ENCODE measurements at places on chromosomes 13 and 19.

GRCh38 chr19:10279737-10280442 is 6.9 kb upstream of the ICAM4 start:
- no peak for DNase-seq
- no peaks in the 10 kb centered on the region for H3K4me1 ChIP-seq
- H3K36me3 ChIP-seq = peaks cover 47% of the 10 kb centered on the region
- no peak overlapping the region for H3K27ac ChIP-seq

- DNase-seq = no peak
- no peaks in the 10 kb centered on the region for H3K27me3 ChIP-seq
- peaks cover 12% of the 10 kb centered on the region for H3K4me1 ChIP-seq
- no peak overlapping the region for H3K4me3 ChIP-seq
These were observed 111.5 kb downstream of the TEX26 start for GRCh38 chr13:31043957-31044356.

GRCh38 chr19:45451131-45451849 is 16.5 kb upstream of the FOSB start:
- no peak for DNase-seq
- peak overlapping the region; percentile 87 for H3K27ac ChIP-seq
- no peaks in the 10 kb centered on the region for H3K27me3 ChIP-seq
- H3K36me3 ChIP-seq = no peaks in the 10 kb centered on the region

DNA sequence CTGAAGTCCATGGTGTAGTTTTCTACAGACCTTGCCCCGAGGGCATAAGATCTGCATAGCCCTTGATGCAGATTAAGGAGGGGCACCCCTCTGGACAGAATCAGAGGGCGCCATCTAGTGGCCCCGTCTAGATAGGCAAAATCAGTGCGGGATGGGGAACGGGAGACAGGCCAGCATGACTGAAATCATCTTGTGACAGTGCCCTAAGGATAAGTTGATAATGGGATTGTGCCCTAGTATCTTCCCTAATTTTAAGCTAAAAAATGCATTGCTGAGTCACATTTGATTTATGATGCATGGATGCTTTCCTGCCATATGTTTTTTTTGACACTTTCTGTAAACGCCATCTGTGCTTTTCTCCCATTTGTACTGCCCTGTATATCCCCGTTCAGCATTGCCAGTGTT is 19.0 kb upstream of the GPI start:
- H3K36me3 ChIP-seq = no peaks in the 10 kb centered on the region
- DNase-seq = peak; percentile 83
- no peak overlapping the region for H3K4me3 ChIP-seq
- no peak overlapping the region for H3K27ac ChIP-seq
- H3K4me1 ChIP-seq = no peaks in the 10 kb centered on the region
- H3K27me3 ChIP-seq = no peaks in the 10 kb centered on the region

- no peaks in the 10 kb centered on the region for H3K27me3 ChIP-seq
- no peak for DNase-seq
- H3K4me3 ChIP-seq = no peak overlapping the region
- H3K27ac ChIP-seq = no peak overlapping the region
These were observed 1404.5 kb upstream of the SPRY2 start for GRCh38 chr13:81745391-81745790.
